ENCODE measurements at places on chromosomes 6 and 20.

- DNase-seq, result no peak
Observed at GRCh38 chr6:162934844-162935243, 207.1 kb downstream of the PACRG start.

DNA sequence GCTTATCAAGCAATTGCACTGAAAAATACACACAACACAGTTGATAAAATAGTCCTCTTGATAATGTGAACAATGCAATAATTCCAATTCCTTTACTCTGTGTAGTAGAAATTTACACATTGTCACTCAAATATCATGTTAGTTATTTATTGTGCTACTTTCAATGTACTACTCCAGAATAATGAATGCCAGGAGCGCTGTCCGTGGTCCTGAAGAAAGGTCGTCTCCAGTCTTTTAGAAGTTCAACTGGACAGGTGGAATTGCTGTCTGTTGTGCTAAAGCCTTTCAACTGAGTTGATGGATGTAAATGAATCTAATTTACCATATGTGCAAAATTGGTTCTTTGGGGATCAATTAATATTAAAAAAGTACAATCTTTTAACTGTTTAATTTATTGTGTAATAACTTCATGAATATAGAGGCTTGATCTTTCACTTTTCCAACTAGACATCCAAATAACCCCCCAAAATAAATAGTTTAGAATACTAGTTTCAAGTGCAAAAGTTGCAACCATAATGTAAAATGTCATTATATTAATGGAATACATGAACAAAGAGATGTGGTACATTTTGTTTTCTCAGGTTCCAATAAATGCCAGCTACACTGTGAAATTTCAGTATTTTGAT lies 3.2 kb downstream of the GRIK2 start:
- no peak for DNase-seq

DNA sequence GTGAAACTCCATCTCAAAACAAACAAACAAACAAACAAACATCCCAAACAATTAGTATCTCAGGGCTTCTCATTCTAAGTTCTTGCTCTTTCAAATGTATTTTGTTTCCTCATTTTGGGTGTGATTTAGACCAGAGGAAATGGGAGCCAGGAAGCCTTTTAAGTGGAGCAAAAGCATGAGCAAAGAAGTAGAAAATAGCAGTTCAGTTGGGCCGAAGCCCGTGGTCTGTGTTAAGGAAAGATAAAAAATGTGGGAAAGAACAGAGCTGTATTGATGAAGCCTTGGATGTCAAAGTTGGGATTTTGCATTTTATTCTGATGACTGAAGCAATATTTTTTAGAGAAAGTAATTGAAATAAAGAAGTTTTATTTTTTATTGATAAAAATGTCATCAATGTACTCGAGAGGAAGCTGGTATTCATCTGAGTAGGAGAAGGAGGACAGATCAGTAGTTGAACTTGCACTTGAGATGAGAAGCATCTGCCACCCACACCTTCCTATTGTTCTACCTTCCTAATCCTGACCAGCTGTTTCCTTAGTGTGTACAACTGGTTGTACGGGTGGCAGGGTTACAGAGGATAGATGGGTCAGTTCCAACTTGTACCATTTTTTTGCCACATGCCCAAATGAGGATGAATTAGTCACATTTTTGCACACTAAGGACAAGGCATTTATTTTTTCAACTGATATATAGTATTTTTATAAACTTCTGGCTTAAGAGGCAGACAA lies 56.1 kb downstream of the KIAA0408 start:
- no peak for DNase-seq

GRCh38 chr6:6915219-6915618 lies 192.5 kb upstream of the RREB1 start:
- no peak for DNase-seq

- no peak for DNase-seq
Observed at GRCh38 chr6:114523508-114523907, 180.7 kb upstream of the HS3ST5 start.

- no peak for DNase-seq
Observed at GRCh38 chr6:71107911-71108420, 151.1 kb upstream of the B3GAT2 start.

- DNase-seq, result no peak
Observed at GRCh38 chr6:15391500-15391899, 145.6 kb downstream of the JARID2 start.

- DNase-seq, result no peak
Observed at GRCh38 chr20:9637889-9638288, 123.5 kb downstream of the LAMP5 start.

GRCh38 chr6:51105357-51105756 lies 286.7 kb downstream of the TFAP2B start:
- DNase-seq, result no peak

DNA sequence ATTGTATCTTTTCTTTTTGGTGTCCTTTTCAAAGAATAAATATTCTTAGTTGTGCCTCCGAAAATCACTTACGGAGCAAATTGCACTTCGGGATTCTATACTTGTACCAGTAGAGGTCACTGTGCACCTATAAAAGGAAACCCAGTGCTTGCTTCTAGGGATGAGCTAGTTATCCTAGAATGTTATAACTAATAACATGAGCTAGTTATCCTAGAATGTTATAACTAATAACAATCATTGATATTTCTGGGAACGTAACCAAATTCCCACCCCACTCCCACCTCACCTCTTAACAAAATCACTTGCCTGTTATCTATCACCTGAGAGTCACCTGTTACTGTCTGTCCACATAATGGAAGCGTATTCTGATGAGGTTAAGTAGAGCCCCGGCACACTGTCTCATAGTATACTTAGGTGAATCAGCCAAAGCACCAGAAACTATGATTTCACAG lies 126.9 kb upstream of the TIAM2 start:
- no peak for DNase-seq

DNA sequence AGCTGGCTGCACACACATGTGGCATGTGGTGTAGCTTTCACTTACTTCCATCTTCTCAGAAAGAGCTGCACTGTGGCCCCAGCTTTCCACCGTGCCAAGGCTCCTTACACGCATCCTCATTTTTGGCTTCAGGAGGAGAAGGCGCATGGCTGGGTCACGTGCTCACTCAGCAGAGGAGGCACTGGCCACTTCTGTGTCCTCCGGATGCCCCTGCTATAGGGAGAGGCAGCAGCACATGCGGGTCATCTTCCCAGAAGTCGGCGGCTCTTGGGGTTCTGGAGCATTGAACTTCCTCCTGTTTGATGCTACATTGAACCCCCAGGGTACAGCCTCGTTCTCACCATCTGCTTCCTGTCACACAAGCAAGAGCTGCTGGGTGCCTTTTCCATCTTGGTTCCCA lies 111.3 kb downstream of the FAM120B start:
- no peak for DNase-seq

- no peak for DNase-seq
Observed at GRCh38 chr6:324729-325125, 32.4 kb downstream of the DUSP22 start.

DNA sequence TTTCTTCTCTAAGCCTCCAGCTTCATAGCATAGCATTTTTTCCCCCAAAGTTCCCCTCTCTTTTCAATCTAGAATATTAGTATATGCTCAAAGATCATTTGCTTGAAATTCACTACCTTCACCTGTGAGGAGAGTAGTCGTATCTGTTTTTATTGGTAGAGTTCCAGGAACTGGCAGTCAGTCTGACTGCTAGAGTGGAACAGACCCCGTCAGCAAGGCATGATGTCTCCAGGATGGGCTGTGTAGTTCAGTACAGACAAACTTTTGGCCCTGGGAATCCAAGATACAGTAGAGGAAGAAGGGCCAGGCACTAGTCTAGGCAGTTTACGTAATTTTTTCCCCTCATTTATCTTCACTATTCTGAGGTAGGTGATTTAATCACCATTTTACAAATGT lies 29.1 kb downstream of the RALY start:
- DNase-seq, result no peak

- no peak for DNase-seq
Observed at GRCh38 chr6:14143305-14143704, 25.7 kb downstream of the CD83 start.

GRCh38 chr20:11970243-11970836 lies 52.6 kb downstream of the BTBD3 start:
- DNase-seq, result no peak

DNA sequence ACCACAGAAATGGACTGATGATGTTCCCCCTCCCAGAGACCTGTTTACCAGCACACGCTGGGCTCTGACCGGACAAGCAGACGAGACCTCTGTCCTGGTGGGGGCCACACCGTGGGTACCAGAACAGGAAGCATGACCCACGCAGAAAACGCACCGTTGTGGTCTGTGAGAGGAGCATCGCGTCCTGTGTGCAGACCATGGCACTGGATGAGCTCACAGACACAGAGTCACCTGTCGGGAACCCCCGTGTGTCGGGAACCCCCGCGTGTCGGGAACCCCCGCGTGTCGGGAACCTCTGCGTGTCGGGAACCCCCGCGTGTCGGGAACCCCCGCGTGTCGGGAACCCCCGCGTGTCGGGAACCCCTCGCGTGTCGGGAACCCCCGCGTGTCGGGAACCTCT lies 37.4 kb downstream of the MYT1 start:
- no peak for DNase-seq

DNA sequence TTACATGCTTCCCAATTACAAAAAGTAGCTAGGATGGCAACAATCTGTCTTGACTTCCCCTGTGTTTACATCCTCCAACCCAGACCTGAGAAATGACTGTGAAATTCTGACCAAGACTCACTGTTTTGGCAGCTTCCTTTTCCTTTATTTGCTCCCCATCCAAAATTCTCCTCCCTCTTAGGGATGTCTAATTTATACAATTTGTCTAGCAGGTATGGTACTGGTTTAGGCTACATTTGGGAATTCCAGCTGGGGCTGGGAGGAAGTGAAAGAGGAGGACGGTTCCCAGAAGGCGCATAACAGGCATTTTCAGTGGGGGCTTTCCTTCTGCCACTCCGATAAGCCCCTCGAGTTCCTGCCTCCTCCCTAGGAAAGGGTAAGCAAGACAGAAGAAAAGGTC lies 231.5 kb upstream of the BTBD3 start:
- DNase-seq, result no peak

DNA sequence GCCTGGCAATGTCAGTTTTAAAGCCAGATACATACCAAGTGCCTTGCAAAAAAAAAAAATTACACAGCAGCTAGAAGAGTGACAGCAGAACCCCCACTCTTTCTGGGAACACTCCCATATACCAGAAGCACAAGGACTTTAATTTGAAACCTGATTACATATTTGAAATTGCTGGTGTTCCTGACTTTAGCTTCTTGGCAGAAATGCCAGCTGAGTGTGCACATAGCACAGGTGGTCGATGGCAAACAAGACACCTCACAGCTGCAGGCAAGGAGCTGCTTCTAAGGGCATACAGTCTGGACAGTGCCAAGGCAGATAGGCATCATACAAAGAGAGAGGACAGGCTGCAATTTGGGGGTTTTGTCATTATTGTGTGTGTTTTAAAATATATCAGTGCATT lies 150.7 kb upstream of the SGK1 start:
- no peak for DNase-seq

- no peak for DNase-seq
Observed at GRCh38 chr6:170174124-170174770, 116.6 kb downstream of the DLL1 start.

- DNase-seq, result no peak
Observed at GRCh38 chr6:148324297-148324985, 18.2 kb upstream of the SASH1 start.

- DNase-seq, result no peak
Observed at GRCh38 chr6:89956182-89956581, 61.9 kb downstream of the GJA10 start.

DNA sequence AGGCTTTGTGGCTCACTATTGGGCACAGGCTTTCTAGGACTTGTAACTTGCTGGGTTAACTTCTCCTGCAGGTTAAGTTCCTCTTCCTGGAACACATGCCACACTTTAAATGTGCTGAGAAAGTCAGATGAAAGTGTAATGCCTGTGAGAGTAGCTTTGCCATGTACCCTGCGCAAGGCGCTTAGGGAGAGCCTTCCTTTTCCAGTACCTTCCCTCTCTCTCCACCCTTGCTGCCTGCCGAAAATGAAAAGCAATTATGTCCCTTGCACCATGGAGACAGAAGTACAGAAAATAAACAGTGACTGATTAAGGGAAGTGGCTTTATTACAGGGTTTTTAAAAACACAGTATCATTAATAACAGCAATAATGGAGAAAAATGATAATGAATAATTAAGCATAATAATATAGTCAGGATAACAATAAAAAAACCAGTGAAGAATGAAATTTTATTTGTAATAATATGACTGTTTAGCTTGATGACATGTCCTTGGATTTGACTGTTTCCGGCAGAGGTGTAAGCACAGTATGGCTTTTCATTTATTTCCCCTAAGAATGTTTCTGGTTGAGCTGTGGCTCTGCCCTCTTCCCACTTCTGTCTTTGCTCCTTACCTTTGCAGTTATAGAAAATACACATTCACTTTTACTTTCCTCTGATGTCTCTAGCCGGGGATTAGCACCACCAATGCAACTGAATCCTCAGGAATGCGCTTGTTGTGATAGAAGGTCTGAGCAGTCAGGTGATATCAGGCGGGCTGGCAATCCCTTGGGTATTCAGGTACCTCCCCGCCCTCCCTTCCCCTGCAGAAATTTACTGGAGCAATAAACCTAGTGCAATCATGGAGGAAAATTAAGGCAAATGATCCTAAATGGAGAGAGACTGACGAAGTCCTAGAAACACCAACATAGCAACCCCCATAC lies 472.3 kb upstream of the CITED2 start:
- DNase-seq, result no peak

DNA sequence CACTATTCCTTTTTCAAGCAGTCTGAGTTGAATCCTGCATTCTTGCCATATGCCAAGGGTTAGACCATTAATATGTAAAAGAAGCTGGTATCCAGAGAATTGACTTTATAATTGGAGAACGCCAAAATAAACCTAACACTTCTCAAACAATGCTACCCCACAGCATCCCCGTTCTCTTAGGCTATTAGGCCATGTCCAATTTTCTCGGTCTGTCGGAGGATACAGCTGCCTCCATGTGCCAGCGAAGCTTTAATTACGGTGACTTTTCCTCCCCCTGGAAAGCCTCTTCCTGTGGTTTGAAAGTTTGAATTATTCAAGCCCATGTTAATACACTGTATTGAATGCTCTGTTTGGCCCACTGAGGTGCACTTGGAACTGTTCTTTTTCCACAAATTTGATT lies 60.5 kb downstream of the HS3ST5 start:
- no peak for DNase-seq

- no peak for DNase-seq
Observed at GRCh38 chr6:154715446-154715845, 17.8 kb upstream of the SCAF8 start.

DNA sequence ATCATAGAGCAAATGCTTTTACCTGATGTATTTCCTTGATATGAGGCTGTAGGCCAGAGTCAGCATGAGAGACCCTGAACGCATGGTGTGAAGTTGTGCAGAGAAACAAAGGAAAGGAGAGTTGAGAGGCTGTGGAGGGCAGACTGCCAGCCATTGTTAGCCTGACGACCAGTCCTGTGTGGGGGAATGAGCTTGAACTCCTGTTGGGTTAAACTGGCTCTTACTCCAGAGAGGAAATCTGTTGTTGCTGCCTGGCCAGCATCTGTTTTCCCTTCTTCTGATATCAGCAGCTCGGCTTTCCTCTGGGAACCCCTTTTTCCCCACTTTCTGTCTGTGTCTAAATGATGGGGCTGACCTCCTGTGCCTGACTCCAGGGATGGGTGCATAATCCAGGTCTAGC lies 158.2 kb upstream of the ZFP64 start:
- DNase-seq, result no peak
